ENCODE measurements at places on chromosomes 2 and 18.

DNA sequence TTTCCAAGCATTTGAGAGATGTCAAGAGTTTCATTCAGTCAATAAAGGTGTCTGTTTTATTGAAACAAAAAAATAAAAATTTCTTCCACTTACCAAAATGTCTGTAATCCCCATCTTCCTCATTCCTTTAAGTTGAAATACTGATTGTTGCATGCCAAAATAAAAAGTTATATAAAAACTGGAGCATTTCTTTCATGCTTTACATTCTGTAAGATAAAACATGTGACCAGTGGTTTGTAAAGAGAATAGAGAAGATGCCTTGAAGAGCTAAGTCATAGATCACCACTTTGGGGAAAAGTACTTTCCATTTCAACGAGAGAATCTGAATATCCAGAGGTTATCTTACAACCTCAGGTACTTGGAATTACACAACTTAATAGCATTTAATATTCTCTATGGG, 35.9 kb upstream of the MYO1B start:
- DNase-seq: no peak

DNA sequence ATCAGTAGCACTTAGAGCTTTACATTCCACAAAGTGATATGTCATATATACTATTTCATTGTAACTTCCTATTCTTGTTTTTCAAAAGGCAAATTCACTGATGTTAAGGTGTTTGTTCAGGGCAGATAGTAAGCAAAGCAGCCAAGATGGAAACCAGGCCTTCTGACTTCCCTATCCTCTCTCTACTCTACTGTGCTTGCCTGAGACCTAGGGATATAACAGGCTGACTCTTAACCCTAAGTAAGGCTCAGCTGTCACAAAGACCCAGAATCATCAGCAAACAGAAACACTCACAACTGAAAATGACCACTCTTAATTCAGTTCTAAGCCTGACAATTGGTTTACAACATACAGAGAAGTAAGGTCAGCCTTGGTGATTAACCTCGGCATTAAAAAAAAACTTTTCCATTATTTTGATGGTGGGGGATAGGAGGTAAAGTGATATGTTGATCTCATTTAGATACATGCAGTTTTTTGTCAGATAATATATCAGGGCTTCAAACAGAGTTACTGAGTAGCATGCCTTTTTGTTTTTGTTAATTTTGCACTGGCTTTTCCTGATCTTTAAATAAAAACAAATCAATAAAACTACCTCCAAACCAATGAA, 95.4 kb upstream of the CHRNA1 start:
- no peak for DNase-seq

DNA sequence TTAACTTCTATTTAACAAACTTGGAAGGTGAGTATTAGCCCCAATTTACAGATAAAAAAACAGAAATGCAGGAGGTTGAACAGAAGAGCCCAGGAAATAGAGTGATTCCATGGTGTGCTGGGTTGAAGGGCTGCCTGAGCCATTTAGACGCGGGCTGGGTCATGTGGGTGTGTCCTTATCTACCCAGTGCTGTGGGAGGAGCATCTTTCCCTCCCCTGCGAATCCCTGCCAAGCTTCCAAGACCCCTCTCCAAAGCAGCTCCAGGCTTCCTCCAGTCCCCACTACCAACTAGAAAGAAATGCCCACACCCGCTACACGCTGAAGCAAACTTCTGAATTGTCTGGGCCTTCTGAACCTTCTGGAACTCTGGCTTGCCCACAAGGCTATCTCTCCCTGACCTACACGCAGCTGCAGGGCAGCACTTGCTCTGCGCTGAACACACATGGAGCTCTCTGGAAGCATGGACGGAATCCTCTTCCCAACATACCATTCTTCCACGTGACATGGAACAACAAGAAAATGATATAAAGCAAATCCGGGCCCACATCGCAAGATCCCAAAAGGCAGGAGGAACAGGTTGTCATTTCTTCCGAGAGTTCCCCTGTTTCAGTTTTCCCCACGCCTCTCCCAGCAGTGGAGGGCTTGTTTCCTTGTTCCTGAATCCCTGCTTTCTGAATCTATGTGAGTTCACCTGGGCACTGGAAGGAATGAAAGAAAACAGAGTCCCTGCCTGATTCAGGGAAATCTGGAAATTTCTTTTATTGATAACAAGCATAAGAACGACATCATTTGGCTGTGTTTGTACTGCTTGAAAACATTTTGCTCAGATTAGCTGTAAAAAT, 562.7 kb upstream of the ID2 start:
- no peak for DNase-seq

GRCh38 chr18:3048121-3048520, 35.2 kb upstream of the LPIN2 start:
- no peak for DNase-seq

DNA sequence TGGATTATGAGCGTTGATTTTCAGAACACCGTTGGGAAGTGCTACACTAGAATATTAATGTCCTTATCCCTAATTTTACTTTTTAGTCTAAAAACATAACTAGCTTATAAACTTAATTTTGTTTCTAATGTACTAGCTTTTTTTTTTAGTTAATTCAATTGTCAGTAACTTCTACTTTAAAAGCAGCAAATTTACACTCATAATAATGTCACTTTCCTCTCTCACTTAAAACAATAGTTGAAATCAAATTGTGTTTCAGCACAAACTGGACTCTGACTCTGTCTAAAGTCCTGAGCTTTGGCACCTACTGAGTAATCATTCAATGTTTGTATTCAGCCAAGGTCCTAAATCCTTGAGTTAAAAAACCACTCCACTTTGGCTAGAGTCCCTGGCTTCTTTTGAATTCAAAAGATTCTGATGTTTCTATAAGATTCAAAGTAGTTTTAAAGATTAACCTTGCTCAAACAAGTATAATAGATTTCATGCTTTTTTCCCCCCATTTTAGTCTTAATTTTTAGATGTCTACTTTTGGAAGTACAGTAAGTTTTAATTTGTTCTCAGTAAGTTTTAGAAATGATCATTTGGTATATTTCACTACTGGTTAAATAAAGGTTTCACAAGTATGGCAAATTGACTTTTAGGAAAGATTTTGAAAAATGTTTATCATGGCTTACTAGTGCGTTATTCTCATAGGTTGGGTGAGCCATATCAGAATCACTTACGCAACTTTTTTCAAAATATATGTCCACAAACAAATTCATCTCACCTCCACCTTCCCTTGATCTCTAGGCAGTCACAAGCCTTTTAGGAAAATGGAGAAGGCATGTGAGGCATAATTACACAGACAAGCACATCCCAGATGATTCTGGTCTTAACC, 23.4 kb downstream of the CCNYL1 start:
- DNase-seq: no peak

DNA sequence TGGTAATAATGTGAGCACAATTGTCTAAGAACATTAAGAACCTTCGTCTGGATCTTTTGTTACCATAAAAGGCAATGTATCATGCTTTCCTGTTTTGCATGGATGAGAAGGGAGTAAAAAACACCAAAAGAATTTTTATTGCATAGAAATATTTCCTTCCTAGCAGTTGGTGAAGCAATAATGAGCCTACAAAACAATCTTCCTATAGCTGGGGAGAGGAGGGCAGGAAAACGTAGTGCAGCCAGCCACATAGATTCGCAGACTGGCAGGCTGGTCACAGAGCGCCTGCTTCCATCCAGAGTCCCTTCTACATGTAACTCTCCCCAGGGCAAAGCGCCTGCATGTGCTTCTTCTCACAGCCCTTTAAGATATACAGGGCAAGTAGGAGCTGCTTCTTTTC, 190.4 kb downstream of the BABAM2 start:
- no peak for DNase-seq

GRCh38 chr2:159454185-159454584, 162.2 kb downstream of the BAZ2B start:
- DNase-seq: no peak

DNA sequence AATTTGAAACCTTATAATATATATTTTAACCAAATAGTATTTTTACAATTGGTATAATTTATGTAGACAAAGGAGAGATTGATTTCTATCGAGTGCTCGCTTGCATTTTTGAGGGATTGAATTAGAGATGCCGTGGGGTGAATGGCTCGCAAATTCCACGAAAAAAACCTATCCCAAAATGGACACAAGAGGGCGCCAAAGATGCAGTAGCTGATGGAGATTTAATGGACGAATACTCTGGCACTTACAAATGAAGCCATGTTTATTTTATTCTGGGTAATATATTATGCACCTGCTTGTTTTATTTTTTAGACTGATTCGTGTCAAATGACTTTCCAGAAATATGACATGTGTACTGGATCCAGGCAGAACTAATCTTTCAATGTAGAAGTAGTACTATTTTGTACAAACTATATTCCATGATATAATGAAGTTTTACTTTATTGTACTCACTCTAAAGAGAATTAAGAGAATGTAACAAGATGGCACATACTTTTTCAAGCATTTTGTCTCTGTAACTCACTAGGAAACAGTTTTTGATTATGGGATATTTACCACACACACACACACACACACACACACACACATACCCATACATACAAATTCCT, 505.4 kb downstream of the PLCL1 start:
- no peak for DNase-seq

DNA sequence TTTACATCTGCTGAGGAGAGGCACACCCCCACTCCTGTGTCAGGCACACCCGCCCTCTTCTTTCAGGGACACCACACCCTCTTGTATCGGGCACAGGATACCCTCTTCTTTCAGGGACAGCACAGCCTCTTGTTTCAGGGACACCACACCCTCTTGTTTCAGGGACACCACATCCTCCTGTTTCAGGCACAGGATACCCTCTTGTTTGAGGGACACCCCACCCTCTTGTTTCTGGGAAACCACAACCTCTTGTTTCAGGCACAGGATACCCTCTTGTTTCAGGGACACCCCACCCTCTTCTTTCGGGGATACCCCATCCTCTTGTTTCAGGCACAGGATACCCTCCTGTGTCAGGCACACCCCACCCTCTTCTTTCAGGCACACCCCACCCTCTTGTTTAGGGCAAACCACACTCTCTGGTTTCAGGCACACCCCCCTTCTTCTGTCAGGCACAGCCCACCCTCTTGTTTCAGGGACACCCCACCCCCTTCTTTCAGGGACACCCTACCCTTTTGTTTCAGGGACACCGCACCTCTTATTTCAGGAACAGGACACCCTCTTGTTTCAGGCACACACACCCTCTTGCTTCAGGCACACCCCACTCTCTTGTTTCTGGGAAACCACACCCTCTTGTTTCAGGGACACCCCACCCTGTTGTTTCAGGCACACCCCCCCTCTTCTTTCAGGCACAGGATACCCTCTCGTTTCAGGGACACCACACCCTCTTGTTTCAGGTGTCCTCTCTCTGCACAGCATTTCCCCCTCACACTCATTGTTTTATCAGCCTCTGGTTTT, 96.2 kb downstream of the TPO start:
- no peak for DNase-seq

DNA sequence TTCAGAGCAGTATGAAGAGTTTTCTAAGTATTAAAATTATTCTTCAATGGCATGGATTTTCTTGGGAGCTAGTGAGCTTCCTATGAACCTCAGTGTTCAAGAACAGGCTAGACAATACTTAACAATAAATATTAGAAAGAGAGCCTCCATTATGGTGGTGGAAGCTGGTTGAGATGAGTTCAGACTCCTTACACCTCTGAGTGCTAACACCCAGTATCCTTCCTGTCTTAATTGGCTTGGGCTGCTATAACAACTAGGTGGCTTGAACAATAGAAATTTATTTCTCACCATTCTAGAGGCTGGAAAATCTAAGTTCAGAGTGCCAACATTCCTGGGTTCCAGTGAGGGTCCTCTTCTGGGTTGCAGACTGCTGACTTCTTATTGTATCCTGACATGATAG, 369.4 kb upstream of the HNRNPA3 start:
- DNase-seq: no peak

- no peak for DNase-seq
Measured at GRCh38 chr2:163919717-163920116, 183.9 kb upstream of the FIGN start.

GRCh38 chr2:109448946-109449788, 164.6 kb downstream of the SEPTIN10 start:
- no peak for DNase-seq

DNA sequence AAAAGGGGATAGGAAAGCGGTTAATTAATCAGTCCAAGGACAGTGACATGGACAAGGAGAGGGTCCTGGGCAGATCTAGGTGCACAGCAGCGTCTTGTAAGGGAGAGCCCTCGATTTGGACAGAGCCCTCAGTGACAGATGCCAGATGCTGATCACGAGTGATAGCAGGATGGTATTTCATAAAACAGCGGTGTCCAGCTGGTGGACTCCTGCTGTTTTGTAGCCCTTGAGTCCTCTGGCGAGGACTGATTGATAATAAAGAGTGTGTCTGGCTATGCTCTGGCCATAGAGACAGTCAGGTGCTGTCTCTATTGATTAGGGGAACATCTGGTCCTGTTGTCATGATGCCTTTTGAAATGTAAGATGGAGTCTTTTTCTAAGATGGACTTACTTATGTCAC, 180.7 kb downstream of the NCK2 start:
- DNase-seq: no peak

GRCh38 chr2:47779426-47779790, 3.5 kb upstream of the MSH6 start:
- DNase-seq: no peak

- DNase-seq: no peak
Measured at GRCh38 chr2:240837621-240838020, 17.6 kb upstream of the KIF1A start.

DNA sequence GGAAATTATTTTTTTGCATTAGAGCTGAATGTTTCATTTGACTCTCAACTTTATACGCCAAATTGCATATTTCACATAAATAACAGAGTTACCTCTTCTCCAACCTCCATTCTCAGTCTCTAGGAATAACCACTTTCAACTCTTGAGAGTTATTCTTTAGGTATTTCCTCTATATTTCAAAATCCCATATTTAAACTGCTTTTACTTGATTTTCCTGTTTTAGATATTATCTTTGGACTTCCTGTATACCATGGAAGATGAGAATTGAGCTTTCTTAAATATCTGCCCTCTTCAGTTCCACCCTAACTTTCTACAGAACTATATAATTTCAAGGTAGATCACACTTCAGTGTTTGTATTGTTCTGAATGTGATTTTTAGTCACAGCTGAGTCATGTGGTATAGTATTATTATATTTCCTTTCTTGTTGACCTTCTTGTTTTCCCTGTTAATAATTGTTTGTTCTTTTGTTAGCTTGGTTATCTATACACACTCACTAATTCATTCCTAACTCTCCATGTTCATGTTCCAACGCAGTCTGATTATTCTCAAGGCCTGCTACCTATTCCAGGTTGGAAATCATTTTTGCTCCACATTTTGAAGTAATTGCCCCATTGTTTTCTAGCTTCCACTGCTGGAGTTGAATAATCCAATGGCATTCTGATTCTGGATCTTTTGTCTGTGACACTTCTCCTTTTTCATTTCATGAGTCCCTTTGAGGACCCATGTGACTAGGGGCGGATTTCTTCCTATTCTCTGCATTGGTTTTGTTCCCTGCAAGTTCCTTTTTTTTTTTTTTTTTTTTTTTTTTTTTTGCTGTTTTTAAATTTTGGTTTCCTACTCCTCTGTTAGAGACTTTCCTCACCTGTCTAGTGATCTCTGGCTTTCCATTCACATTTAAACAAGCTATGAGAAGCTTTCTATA, 156.8 kb upstream of the RBMS1 start:
- DNase-seq: no peak

DNA sequence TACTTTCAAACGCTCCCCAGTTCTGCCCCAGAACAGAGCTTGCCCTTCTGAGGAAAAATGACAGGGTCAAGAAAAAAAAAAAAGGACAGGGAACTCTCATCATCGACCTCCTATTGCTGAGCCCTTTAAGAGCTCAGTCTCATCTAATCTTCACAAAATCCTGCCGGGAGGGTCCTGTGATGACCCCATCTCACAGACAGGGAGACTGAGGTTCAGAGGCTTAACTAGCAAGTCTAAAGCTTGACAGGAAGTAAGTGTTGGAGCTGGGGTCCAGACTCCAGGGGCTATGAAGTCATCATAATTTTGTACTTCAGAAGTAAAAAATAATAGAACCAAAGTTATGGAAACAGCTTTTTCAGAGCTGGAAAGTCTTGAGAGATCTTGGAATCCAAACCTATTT, 171.1 kb upstream of the MYCN start:
- no peak for DNase-seq
